Activated CD4-positive, alpha-beta T cell treated with anti-CD3 and anti-CD28 coated beads for 36 hours (primary cell): ENCODE measurements at places on chromosomes 3 and 15. TPM values are rescaled to one million over a fixed set of nuclear protein-coding genes. Genes with fewer than 3 reads are reported as not detected.

Gene BCHE
- not detected for total RNA-seq

Gene IL5RA
- total RNA-seq, result 0.30 TPM

Gene GABRG3
- total RNA-seq, result not detected

Gene TMEM207
- total RNA-seq, result not detected

DNA sequence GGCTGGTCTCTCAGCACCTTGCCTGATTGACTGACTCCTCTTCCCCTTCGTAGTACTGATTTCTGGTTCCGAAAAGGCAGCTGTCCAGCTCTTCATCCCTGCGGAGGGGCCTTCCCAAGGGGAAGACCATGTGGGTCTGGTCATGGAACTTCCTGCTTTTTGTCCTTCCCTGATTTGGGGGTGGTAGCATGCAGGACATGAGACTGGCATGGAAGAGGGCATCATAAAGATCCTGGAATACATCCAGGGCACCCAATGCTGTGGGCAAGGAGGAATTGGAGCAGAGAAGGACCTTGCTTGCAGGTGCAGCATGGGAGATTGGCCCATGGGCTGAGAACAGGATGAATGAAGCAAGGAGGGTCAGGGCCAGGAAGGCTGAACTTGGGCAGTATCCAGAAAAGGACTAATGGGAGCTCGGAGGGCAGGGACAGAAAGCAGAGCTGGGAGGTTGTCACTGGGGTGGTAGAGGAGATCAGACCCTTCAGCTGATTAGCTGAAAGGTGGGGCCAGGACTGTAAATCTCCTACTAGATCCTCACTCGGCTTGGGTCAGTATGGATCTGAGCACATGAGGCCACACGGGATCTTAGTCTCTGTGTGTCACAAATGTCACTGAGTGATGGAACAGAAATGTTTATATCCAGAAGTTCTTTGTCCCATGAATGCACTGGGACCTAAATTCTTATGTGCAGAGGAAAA is 59.5 kb downstream of the AMOTL2 start:
- no peak for DNase-seq

GRCh38 chr3:31567036-31567435 is 34.3 kb downstream of the STT3B start:
- peak; percentile 51 for DNase-seq

DNA sequence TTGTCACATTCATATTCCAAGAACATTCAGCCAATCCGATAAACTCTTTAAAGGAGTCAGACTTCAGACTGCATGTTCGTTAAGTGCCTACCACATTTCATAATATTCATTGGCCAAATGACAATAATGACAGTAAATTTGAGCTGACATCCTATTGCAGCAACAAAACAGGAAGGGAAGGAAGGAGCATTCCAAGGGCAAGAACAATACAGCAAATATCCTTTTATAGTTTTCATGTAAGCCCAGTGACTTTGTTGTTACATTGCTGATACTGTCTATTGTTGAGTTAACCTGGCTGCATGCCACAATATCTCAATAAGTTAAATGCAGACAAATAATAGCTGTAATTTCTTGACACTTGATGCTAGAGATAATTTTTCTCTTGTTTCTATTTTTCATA is 16.4 kb upstream of the CBLB start:
- DNase-seq, result no peak

GRCh38 chr15:75687486-75688277 is 25.0 kb downstream of the CSPG4 start:
- DNase-seq, result no peak

- DNase-seq, result no peak
Observed at GRCh38 chr3:162538906-162539305, 1042.3 kb downstream of the OTOL1 start.

DNA sequence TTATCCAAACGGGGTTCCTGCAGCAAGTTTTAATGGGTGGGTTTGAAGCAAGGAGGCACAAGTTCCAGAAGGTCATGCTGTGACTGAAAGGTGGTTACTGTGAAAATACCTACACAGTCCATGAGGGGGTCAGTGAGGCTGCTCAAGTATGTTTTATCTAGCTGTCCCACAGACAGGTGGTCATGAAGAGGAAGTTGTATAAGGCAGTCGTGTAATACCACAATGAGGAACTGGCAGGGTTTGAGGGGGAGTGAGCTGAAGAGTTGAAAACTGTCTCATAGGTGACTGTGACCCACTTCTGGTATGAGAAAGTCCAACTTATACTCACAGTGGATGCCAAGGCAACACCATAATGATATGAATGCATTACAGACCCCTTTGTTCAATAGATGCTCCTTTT is 856.8 kb downstream of the OTOL1 start:
- DNase-seq, result no peak
